ENCODE measurements at places on chromosomes 5 and 9.

DNA sequence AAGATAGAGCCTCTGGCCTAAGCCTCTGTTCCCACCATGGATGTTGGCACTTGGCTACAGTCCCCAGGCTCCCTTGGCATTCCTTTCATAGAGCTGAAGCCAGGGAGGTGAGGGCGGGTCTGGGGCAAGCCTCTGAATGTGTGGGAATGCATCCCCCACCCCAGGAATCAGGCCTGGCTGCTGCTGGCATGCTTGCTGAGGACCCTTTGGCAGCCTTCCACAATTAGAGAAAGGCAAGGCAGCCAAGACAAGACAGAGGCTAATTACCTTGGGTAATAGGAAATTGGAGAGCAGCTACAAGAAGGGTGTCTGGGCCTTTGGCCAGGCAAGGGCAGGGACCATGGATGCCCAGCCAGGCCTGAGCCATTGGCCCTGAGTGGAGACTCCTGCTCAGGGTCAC, 204.4 kb upstream of the TRIM32 start:
- peak; percentile 95 for DNase-seq

DNA sequence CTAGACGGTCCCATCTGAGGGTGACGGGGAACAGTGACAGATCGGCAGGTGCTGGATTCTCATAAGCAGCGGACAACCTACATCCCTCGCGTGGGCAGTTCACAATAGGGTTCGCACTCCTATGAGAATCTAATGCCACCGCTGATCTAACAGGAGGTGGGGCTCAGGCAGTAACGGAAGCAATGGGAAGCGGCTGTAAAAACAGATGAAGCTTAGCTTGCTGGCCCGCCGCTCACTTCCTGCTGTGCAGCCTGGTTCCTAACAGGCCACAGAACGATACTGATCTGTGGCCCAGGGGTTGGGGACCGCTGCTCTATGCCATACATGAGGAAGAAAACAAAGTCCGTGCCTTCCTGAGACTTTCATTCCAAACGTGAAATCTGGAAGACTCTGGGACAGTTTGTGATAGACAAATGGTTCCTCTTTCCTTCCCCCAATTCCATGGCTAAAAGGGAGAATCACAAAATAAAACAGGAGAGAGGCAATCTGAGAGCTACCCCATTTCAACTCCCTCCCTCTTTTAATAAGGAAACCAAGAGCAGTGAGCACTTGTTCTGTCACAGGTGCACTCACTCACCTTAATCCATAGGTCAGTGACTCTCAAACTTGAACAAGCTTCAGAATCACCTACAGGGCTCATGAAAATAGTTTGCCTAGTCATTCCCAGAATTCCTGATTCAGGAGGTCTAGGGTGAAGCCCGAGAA, 12.1 kb downstream of the PDCL start:
- peak; percentile 32 for DNase-seq

DNA sequence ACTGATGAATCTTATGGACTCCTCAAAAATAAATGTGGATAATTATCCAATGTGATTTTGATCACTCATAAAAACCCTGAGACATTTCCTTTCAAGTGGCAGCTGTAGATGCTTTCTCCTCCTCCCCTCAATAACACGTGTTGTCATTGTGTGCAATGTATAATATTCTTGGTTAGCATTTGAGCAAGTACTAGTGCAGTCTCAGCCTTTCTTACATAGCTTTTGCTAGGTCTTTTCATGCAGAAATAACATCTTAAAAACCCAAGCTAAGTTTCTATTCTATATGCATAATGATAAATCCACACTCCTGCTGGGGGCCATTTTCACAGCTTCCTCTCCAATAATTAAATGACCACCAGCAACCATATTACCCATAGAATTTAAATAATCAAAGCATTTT, 1835.2 kb upstream of the NUDT12 start:
- DNase-seq, result no peak

- DNase-seq, result no peak
Observed at GRCh38 chr9:11148189-11148588, 535.4 kb upstream of the PTPRD start.

GRCh38 chr9:133111808-133112662, 9.0 kb downstream of the RALGDS start:
- no peak for DNase-seq

- DNase-seq, result no peak
Observed at GRCh38 chr5:654071-654778, 38.9 kb downstream of the TPPP start.

- peak; percentile 7 for DNase-seq
Observed at GRCh38 chr9:92669527-92669889, 423 bp downstream of the IPPK start.

All from lung (tissue), 17 donors.